Effector memory CD8-positive, alpha-beta T cell (primary cell): ENCODE measurements at places on chromosomes 13 and 19.

GRCh38 chr19:45251452-45252354 is 632 bp downstream of the MARK4 start:
- DNase-seq: no peak

DNA sequence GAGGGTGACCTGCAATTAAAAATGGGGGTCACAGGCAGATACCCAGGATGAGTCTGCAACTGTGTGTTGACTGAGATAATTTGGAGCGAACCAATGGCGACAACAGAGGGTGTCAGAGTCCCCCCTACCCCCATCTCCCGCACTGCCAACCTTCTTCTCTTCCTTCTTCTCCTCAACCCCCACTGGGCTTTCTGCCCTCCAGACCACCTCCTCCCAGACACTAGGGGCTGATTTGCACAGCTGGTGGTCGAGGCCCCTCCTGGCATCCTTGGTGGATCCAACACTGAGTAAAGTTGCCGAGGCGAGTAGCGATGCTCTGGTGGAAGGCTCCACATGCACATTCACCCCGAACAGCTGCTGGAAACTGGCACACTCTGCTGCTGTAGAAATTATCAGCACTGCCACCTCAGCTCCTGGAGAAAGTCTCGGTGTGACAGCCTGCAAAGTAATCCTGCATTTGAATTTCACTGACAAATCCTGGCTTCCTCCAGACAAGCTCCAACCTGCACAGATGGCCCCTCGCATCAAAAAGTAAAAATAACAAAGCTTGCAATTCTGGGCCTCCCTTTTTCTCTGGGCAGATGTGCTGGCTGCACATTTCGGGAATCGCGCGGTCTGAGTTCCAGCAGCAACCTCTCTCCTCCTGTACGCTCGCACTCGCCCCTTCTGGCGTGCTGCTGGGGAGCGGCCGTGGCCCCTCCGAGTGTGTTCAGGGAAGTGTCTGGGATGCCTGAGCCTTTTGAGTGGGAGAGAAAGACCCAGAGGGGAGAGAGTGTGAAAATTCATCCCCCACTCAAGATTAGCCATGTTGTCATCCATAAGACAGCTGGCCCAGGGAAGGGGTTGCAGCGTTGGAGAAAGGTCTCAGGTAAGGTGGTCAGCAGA is 28.5 kb downstream of the CCNE1 start:
- no peak for DNase-seq

GRCh38 chr13:89401264-89401675 is 1730.1 kb downstream of the SLITRK5 start:
- DNase-seq: no peak

DNA sequence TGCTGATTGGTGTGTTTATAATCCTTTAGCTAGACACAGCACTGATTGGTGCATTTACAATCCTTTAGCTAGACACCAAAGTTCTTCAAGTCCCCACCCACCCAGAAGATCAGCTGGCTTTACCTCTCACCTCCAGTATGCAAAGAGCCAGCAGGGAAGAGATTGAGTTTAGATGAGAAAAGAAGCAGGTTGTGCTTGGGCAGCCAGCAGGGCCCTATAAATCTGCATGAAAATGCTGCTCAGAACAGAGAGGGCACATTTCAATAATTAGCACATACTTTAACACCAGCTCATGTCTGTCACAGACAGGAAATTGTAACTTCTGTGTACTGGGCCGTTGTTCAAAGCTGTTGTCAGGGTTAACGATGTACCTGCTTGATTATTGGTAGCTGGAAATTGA is 1204.3 kb downstream of the UQCRFS1 start:
- DNase-seq: no peak

DNA sequence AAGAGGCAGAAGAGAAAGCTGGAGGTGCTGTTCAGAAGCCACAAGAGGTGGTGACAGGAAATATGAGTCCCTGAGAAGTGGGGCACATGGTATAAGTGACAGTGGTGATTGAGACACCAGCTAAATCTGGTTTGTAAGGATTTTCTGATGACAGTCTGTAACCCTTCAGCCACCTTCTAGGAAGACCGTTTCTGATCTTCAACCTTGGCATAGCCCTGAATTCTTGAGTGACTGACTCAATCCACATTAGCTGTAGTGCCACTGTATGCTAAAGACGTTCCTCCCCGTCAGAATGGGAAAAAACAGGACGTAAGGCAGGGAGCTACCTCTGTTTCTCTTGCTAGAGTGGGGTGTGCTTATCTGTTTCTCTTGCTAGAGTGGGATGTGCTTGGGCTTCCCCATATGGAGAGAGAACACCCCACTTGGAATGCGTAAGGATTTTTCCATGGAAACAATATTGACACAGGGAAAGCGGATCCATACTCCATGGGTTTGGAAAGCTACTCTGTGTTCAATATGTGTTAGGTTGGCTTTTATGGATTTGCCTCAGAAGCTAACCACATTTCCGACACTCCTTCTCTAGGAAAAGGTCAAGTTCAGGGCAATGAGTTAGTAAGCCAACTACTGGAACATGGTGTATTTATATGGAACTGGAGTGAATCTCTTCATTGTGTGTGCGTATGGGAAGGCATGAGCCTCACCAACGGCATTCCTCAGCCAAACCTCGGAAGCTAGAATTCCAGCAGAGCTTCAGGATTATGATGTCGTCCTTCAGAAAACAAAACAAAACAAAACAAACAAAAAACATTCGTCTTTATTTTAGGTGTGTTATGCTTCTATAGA is 948.8 kb upstream of the SLC10A2 start:
- DNase-seq: no peak

- no peak for DNase-seq
These were observed 14.6 kb downstream of the ZNF69 start for GRCh38 chr19:11902228-11902627.

DNA sequence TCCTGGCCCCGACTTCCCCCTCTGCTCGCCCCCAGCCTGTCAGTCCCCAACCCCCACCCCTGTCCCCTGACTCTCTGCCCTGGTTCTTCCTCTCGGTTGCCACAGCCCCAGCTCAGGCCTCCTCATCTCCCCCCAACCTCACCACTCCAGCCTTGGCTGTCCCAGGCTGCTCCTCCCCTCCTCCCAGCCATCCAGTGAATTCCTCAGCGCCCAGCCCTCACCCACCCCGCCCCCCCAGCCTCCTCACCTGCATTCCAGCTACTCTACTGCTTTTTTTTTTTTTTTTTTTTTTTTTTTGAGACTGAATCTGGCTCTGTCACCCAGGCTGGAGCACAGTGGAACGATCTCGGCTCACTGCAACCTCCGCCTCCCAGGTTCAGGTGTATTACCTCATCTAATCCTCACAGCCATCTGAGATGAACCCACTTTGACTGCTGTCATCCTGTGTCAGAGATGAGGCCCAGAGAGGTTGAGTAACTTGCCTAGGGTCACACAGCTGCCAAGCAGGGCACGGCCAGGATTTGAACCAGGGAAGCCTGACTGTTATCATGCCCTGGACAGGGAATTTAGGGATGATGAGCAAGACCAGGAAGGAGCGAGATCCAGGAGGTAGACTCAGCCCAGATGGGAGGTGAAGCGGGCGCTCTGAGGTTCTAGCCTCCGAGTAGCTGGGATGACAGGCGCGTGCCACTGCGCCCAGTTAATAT is 2.6 kb downstream of the SULT2B1 start:
- DNase-seq: no peak

DNA sequence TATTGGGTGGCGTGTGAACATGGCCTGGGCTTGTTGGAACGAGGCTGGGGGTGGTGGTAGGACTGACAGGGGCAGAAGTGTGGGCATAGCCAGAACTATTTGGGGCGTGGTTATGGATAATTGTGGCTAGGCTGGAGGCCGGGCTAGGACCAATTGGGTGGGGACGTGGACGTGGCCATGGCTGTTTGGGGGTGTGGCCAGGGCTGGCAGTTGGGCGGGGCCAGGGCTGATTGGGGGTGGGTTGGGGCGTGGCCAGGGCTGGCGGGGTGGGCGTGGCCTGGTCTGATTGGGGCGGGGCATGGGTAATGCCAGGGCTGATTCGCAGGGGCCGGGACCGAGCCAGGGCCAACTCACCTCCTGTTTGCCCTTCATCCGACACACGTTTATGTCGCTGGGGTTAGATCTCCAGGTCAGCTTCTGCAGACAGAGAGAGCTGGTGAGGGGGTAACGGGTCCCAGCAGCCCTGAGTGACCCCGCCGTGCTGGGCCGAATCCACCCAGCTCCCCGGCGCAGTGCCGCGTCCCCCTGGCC is 2.8 kb downstream of the SEMA6B start:
- DNase-seq: no peak

- DNase-seq: no peak
These were observed 4.7 kb upstream of the CBLC start for GRCh38 chr19:44772959-44773358.

- DNase-seq: no peak
These were observed 15.6 kb downstream of the MPND start for GRCh38 chr19:4358709-4359626.

- DNase-seq: no peak
These were observed 10.1 kb upstream of the ZNF358 start for GRCh38 chr19:7505682-7506384.

- DNase-seq: no peak
These were observed 49.7 kb downstream of the CRTC1 start for GRCh38 chr19:18733196-18733647.

- DNase-seq: no peak
These were observed 814.2 kb upstream of the SLITRK5 start for GRCh38 chr13:86856991-86857390.
